GM04503 (cell line): ENCODE measurements at places on chromosomes 7 and 10.
A peak's percentile ranks its signal among the peaks of the same experiment; 100 is the strongest.

- no peak for DNase-seq
Measured at GRCh38 chr7:39949971-39950472, at the start of gene CDK13. Gene CDK13 (plus strand): TSS chr7:39950256. CDS start chr7:39950642, 386 bp downstream.

- DNase-seq, result no peak
Measured at GRCh38 chr7:93877742-93878141, 12.8 kb downstream of the TFPI2 start.

GRCh38 chr7:7867846-7868571, 100.6 kb upstream of the GLCCI1 start:
- DNase-seq, result no peak

GRCh38 chr10:44386546-44387052, 1.7 kb upstream of the CXCL12 start:
- DNase-seq, result no peak

DNA sequence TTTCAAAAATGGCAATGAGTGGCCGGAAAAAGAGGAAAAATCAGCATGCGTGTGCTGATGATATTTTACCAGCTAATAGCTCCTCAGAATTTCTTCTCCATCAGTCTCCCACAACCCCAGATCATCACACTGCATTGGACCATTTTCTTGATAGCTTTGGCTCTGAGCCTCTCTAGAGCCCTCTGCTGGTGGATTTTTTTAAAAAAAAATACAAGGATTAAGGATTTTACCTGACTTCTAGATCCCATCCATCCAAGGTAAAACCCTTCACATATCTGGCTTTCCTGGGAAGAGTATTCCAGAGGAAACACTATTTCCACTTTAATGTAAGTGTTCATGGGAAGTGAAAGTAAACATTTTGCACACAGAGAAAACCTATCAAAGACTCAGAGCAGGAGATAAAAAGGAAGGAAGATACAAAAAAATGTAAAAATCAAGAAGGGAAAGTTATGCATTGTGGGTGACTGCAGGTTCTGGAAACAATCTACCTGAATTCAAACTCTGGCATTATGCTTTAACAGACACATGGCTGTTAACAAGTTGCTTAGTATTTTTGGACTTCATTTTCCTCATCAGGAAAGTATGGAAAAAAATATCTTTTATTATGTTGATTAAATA, 380.9 kb downstream of the LRRTM3 start:
- DNase-seq, result no peak

DNA sequence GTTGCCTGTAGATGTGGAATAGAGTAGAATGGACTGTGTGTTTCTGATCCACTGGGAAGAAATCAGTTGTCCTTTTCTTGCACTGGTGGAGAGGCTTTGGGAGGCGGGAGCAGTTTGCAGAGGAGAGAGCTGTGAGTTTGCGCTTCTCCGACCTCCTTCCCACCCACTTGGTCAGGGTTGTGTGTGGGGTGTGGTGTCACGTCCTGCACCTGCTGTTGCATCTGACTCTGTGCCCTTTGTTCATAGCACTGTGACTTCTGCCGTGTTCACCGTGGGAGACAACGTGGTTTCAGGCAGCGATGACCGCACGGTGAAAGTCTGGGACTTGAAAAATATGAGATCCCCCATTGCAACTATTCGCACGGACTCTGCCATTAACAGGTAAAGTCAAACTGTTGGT, 67.8 kb downstream of the WDR37 start:
- no peak for DNase-seq

DNA sequence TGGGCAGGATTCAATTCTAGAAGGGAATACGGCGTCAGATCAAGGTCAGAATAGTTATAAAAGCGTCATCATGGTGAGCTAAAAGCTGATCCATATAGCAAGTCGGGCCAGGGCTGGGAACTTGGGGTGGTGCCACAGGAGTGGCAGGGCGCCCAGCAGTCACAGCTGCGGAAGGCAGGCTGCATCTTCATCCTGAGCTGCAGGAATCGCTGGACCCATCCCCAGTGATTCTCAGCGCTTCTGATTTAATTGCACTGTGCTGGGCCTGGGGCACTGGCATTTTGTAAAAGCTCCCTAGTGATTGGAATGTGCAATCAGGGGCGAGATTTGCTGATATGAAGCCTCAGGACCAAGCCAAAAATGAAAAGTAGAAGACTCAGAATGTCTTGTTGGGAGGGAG, 135.3 kb downstream of the CTTNBP2 start:
- DNase-seq, result no peak

DNA sequence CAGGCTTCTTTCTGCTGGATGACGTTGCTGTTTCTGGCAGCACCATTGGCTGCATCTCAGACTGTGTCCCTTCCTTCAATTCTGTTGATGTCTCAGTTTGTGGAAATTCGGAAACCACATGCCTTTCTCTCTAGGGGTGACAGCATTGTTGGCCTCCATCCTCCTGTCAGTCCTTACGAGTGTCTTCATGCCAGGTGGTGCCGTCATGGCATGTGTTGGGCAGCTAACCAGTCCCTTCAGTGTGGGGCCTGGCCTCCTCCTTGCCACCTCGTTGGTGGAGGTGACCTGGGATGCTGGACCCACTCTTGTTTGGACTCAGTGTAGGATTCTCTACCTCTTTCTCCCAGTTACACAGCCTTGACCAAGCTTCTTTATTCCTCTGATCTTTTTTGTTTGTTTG, 111.6 kb upstream of the INSYN2A start:
- no peak for DNase-seq

DNA sequence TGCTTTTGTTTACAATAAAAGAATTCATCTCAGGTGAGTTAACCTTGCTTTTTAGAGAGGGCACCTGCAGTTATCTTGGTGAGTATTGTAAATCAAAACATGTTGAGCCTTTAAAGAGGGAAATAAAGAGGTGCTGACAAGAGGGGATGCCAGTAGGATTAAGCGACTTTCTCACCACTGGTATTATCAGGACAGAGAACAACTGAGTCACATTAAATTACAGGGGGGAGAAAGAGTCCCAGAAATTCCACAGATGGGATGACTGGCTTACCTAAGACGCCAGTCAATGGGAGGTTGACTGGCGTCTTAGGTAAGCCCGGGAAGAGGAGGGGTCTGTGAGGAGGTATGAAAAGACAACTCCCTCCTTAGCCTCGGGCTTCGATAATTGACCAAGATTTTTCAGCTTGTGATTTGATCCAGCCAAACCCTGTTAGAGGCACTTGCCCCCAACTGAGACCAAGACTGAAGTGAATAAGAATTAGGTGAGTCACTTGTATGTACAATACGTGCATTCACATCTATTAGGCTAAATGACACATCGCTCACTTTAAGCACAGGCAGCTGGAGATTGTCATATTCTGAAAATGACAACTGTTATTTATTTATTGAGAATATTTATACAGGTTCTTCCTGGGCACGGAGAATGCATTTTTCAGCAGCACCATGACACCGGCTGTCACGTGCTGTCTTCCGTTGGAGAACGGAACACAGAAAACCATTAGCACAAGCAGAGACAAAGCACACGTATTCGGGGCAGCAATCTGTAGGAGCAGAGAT, 117.6 kb downstream of the SEM1 start:
- DNase-seq, result no peak

DNA sequence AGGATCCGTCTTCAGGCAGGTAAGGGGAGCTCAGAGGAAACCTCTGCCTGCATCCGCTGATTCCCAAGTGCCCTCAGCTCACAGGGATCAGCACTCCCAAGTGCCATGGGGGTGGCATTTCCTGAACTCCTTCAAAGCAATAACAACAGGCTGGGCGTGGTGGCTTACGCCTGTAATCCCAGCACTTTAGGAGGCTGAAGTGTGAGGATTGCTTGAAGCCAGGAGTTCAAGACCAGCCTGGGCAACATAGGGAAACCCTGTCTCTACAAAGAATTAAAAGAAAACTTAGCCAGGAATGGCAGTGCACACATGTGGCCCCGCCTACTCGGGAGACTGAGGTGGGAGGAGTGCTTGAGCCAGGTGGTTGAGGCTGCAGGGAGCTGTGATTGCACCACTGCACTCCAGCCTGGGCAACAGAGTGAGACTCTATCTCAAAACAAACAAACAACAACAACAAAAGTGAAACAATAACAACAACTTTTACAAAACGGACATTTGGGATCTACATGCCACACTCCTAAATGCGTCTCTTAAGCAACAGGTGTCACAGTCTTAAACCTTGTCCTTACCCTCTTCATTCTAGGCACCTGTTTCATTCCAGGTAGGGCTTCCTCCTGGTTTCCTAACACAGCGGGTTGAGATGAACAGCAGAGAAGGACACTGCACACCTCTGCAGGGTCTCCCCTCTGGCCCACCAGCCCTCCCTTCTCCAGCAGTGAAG, 73.8 kb downstream of the PAXIP1 start:
- DNase-seq, result no peak

- no peak for DNase-seq
Measured at GRCh38 chr7:56175771-56176170, 59.6 kb upstream of the NUPR2 start.

DNA sequence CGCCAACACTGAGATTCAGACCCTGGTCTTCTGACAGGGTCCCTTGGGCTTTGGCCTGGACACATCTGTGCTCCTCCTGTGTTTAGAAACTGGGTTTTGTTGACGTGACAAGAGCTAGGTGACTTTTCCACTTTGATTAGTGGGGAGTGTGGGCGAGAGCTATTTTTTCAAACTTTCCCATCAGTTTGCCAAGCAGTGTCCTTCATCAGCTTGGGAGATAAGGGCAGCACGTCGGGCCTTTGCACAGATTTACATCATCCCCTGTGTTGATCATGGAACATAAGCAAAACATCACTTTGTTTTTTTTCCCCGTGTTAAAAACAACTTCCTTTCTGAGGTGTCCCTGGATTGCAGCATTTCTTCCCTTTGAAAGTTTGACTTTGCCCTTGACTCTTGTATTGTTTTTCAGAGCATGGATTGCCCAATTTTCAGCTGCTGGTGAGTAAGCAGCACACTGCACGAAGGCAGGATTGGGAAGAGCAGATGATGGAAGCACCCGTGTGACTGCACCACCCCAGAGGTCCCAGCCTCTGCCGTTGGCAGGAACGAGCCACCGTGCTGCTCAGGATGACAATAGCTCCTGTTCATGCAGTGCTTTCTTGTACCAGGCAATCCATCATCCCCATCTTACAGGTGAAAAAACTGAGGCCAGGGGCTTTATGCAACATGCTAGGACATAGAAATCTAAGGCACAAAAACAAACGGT, 6.4 kb upstream of the IGFBP1 start:
- peak; percentile 66 for DNase-seq

DNA sequence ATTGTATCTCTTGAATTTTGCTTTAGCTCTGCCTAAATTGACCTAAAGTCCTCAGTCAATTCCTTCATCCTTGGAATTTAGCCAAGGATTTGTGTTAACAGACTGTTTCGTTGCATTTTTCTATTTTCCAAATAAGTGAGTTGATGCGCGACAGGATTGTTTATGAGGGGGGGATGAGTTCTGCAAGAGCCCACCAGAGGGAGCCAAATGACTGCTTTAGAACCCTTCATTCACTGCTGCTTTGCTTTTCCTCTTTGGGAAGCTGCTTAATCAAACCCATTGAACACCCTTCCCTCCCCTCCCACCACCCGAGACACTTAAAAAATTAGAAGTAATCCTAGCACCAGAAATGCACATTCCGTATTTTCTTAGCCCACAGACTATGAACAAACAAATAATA, 33.7 kb upstream of the PTF1A start:
- no peak for DNase-seq
